ENCODE measurements at places on chromosomes 4 and X.

GRCh38 chr4:68905939-68906779, 45.4 kb downstream of the UGT2A3 start:
- DNase-seq = no peak

- DNase-seq = no peak
Measured at GRCh38 chr4:16461362-16461761, 235.1 kb upstream of the TAPT1 start.

DNA sequence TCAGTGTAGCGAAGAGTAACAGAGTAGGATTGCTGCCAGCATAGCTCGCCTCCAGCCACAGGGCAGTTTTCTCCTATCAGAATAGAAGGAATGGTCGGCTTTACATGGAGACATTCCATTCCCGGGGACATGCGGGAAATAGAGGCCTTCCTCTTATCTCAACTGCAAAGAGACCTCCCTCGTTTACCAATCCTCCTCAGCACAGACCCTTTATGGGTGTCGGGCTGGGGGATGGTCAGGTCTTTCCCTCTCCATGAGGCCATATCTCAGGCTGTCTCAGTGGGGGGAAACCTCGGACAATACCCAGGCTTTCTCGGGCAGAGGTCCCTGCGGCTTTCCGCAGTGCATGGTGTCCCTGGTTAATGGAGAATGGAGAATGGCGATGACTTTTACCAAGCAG, 285.0 kb downstream of the ASMT start:
- no peak for DNase-seq

- no peak for DNase-seq
Measured at GRCh38 chr4:176309772-176310171, 10.0 kb upstream of the SPCS3 start.

DNA sequence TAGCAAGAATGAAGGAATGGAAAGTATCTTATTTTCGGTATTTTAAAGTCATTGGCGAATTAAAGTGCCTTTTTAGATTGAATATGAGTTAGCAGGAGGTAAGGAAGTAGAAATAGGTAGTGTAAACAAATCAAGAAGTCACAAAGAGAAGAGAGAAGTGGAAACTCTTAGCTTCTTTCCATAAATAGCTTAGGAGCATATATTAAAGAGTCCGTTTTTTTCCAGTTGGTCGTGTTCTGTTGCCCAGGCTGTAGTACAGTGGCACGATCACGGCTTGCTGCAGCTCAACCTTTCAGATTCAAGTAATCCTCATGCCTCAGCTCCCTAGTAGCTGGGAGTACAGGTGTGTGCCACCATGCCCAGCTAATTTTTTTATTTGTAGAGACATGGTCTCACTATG, 56.4 kb downstream of the UBE2K start:
- no peak for DNase-seq

DNA sequence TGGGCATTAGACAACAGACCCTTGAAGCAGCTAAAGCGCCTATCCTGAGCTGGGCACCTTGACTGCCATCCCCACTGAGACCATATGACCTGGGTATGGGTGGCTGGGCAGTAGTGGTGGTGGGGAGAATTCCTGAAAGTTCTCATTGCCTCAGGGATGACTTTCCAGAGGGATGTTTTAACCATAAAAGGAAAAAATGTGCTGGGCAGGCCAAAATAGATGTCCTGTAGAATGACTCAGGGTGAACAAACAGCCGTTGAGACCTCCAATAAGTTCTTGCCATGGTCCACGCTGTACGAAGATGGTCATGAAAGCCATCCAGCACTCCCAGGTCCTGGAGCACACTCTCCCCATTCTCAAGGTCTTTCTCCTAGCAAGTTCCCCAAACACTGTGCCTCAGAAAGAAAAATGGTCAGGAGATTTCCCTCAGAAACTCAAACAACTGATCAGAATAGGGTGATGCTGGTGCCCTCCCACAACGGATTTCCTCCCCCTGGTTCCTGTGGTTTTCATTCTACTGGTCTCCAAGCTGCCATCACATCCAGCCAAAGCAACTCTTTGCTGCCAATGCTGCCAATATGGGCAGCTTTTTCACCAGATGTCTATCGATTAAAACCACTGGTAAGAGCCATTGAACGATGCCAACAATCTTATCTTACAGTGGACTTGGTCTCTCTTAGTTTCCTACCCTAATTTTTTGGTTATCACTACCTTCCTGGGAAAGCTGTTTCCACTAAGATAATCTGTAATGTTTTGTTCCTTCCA, 11.2 kb downstream of the CDKN2AIP start:
- DNase-seq = no peak

DNA sequence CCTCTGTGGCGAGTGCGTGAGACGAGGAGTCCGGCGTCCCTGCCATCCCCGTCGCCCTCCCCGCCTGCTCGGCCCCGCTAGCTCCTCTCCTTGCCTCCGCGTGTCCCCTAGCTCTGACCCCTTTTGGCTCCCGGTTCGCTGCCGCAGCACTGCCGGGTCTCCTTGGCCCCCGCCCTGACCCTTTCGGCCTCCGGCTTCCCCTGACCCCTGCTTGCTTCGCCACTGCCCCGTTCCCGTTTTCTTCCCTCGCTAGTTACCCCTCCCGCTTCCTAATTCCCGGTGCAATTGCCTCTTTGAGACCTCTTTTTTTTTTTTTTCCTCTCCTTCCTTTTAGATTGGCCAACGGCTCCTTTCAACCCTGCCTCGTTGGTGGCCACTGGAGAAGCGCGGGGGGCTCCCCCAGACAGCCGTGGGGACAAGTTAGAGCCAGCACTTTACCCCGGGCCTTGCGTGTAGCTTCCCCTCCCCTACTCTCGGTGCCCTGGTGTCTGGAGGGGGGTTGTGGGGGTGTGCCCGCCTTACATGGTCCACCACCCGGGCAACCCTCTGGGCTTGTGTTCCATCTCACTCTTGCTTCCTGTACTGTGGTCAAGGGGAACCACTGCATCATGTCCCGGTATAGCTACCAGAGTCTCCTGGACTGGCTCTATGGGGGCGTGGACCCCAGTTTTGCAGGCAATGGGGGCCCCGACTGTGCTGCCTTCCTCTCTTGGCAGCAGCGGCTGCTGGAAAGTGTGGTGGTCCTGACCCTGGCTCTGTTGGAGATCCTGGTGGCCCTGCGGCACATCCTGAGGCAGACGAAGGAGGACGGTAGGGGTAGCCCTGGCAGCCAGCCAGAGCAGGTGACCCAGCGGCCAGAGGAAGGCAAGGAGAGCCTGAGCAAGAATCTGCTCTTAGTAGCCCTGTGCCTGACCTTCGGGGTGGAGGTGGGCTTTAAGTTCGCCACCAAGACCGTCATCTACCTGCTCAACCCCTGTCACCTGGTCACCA, 548 bp downstream of the TMEM164 start:
- DNase-seq = no peak

DNA sequence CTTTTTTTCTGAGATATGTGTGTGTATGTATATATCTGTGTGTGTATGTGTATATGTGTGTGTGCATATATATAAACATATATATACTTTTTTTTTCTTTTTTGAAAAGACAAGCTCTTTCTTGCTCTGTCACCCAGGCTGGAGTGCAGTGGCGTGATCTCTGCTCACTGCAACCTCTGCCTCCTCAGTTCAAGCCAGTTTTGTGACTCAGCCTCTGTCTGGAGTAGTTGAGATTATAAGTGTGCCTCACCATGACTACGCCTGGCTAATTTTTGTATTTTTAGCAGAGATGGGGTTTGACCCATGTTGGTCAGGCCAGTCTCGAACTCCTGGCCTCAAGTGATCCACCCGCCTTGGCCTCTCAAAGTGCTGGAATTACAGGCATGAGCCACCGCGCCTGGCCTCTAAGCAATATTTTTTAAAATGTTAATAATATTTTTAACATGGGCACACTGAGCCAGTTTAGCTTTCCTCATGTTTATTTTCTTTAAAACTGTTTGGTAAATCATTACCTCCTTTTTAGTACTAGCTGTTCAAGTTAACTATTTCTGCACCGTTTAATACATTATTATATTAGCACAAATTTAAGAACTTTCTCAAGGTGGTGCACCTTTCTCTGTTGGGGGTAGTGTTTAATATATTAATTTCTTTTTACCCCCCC, 33.3 kb downstream of the BBS12 start:
- DNase-seq = no peak

DNA sequence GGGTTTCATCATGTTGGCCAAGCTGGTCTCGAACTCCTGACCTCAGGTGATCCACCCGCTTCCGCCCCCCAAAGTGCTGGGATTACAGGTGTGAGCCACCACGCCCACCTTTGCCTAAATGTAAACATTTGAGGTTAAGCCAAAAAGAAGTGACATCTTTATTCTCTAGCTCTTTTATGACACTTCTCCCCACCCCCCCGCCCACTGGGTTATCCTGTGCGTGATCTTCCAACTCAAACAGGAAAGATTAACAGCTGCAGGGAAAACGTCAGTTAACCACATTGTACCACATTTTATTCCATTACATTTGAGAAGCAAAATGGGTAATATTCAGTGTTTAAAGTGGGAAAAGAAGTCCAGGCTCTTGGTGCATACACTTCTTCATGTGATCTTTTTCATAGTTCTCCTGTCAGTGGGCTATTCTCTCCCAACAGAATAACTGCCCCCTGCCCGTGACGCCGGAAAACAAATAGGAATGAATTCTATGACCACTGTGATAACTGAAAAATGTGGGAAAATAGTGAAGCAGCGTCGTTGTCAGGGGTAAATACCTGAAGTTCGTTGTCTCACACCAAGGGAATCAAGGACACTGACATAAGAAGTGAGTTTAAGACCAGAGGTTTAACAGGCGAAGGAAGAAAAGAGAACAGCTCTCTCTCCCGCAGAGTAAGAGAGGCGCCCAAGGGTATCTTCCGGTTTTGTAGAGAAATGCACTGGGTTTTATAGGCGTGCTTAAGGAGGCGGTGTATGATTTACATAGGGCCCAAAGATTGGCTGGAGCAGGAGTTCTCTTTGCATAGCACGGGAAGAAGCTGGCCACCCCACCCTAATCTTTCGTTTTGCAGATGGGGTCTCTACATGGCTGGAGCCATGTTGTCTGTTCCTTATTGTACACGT, 9.7 kb upstream of the SRD5A3 start:
- DNase-seq = no peak

DNA sequence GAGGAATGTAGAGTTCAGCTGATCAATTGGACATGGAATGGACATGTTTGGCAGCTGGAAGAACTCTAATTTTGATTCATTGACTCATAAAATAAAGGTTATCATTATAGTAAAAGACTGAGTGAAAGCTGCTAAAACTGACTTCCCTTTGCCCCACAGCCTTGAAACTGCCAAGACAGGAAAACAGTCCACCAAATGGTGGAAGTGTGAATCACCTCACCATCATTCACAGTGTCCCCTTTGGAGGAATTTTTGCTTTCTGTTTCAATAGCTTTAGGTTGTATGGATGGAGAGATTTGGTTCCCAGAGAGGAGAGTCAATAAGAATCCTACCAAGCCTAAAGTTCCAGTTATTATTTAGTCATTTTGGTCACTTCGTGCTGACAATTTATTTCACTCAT, 20.8 kb upstream of the FREM3 start:
- no peak for DNase-seq

- no peak for DNase-seq
Measured at GRCh38 chrX:72086995-72087394, 44.7 kb downstream of the RTL5 start.

DNA sequence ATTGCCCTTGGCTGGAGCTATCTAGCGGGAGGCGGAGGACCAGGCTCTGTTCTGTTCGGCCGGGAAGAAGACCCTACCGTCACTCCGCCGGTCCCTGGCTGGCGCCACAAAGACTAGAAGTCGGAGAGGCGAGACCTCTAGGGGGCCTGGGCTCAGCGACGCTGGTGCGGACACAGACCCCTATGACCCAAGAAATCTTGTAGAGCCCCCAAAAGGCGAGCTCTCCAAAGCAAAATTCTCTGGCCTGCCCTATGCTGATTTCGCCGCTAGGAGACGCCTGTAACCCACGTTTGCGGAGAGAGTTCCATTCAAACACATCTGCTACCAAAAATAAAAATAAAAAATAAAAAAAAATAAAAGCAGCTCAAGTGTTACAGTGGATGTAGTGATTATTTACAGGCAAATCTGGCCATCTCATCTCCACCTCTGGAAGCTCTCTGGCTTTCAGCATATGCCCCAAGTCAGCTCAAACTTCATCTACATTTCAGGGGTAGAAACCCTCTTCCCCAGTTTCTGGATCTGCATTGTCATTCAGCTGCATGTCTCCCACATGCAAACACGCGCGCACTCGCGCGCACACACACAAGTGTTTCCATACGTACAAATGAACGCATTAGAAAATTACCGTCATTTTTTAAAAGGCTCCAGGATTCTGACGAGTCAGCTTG, 2.4 kb upstream of the PCDH10 start:
- no peak for DNase-seq

GRCh38 chr4:41157009-41157408, 57.3 kb downstream of the APBB2 start:
- no peak for DNase-seq

DNA sequence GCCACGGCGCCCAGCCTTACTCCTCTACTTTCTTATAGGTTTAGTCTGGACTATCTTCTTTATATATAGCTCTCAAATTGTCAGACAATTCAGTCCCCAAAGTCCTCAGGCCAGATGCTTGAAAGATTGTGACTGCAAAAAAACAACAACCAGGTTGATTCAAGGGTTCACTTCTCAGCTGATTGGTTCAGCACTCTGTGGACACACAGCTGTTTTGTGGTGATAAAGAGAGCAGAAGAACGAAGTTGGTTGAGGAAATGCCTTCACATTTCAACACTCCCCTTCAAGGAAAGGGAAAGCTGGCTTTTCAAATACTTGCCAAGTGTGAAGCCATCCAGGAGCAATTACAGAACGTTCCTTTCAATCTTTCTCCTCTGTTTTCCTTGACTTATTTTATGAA, 166.8 kb downstream of the SHROOM3 start:
- DNase-seq = no peak

- DNase-seq = no peak
Measured at GRCh38 chr4:162871990-162872389, 294.7 kb downstream of the NAF1 start.

GRCh38 chr4:165542476-165542875, 163.7 kb downstream of the CPE start:
- no peak for DNase-seq

- no peak for DNase-seq
Measured at GRCh38 chrX:38837389-38837788, 36.1 kb downstream of the MID1IP1 start.

All from cerebellar nuclear complex (tissue), 1 donor.